HCT116 (cell line): ENCODE measurements at places on chromosomes 2 and 18. TPM values are rescaled to one million over a fixed set of nuclear protein-coding genes. Genes with fewer than 3 reads are reported as not detected.

The TOGARAM2 gene
- 0.76 TPM for total RNA-seq

DNA sequence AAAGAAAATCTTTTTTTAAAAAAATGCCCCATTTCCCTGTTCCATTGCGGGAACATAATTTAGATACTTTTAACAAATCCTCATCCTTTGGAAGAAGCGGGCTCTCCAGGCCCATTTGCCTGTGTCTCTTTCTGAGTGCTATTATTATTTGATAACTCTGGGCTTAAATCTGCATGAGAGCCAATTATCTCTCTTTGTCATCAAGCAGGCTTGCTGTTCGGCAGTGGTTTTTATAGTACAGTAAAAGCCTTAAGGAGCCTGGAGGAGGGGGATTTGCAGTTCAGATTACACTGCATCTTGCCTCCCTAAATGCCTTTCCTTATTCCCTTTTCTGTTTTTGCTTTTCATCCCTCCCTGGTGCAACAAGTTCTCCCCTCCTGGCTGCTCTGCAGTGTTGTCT lies 50.6 kb downstream of the CELF4 start:
- no peak for DNase-seq

DNA sequence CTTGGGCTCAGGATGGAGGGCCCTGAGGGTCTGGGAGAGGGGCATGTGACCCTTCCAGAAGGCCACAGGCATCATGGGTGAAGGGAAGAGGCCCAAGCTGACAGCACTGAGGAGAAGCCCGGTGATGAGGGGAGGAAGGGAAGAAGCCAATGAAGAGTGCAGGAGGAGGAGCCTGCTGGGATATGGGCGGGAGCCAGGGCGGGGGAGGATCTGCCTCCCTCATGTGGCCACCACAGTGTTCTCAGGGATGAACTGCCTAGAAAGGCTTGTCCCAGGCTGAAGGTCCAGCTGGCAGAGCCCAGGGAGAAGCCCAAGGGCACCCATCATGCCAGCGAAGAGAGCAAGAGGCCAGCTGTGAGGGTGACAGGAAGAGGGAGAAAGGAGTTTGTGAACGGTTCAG lies 24.6 kb upstream of the PLB1 start:
- no peak for DNase-seq

- DNase-seq: no peak
Observed at GRCh38 chr2:25215948-25216679, 47.7 kb upstream of the POMC start.

DNA sequence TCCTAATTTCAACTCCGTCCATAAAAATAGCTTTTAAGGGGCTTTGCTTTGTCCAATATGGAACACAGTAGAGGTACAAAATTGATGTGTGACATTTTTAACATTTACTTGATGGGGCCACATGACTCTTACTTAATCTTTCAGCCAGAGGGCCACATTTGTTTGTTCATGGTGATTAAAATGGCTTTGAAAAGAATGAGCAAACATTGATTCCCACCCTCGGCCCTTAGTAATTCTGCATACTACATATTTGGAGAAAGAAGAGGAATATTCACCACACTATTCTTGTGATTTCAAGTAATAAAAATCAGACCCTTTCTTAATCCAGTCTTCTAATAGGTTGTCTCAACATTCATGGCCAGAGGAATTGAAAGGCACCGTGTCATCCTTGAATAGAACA lies 17.5 kb downstream of the ARPC2 start:
- no peak for DNase-seq

- no peak for DNase-seq
Observed at GRCh38 chr2:130736487-130736886, 7.6 kb downstream of the GPR148 start.

DNA sequence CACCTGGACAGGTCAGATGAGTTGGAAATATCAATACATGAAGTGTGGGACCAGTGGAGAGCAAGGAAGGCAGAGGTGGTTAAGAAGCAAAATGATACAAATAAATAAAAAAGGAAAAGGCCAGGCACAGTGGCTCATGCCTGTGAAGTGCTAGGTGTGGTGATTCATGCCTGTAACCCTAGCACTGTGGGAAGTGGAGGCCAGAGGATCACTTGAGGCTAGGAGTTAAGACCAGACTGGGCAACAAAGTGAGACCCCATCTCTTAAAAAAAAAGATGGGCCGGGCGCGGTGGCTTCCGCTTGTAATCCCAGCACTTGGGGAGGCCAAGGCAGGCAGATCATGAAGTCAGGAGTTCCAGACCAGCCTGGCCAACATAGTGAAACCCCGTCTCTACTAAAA lies 2.9 kb downstream of the STON1 start:
- DNase-seq: no peak

The ATIC gene
- total RNA-seq: 173 TPM

DNA sequence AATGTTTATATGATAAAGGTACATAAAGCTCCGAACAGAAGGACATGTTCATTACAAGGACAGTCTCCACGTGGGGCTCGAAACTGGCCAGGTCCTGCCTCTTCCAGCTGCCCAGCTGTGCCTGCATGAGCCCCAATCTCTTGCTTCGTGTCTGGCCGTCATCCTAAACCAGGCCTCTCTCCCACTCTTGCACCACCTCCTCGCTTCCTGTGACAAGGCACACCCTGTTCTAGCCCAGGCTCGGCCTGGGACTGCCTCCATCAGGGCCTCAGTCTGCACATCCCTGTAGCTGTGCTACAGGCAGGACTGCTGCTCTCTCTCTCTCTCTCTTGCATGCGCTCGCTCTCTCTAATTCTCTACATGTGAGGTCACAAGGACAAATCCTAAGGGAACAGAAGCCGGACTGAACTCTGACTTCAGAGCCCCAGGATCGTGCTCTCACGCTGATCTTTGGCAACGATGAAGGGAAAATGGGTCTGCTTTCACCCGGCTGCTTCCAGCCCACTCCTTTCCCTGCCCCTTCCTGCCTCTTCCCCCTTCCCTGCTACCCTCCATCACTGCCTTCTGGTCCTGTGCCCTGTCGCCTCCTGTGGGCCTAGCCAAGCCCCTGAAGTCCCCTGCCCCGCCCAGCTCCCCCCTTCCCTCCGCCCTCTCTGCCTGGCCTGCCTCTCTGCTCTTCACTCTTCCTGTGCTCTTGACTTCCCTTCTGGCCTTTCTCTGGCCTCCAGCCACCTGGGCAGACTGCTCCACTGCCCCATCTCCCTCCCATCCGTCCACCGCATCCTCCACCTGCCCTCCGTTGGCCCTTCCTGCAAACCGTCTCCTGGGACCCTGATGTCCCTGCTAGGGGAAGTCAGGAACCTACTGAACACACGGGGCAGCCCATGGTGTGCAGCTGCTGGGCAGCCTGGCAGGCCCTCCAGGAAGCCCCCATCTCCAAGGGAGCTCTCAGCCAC lies 7.8 kb upstream of the GPR55 start:
- no peak for DNase-seq

The GNLY gene
- total RNA-seq: 0.74 TPM

GRCh38 chr2:178479758-178480226 lies 465 bp upstream of the PLEKHA3 start:
- no peak for DNase-seq

The G6PC2 gene
- total RNA-seq: not detected

DNA sequence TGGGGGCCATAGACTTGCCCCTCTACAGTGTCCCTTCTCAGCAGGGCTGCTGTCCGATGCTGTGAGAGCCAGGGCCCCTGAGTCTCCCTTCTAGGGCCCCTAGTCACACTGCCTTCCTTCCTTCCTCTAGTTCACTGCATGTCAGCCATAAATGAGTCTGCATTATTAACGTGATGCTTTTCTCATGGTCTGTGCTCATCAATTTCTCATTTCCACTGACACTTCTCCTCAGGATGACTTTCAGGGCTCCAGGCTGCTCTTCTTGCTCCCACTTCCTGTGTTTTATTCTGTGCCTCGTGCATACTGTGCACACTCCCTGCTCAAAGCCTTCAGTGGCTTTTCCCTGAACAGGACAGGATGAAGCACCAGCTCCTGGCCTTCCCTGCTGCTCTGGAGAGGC lies 146.5 kb downstream of the FAM210A start:
- no peak for DNase-seq

DNA sequence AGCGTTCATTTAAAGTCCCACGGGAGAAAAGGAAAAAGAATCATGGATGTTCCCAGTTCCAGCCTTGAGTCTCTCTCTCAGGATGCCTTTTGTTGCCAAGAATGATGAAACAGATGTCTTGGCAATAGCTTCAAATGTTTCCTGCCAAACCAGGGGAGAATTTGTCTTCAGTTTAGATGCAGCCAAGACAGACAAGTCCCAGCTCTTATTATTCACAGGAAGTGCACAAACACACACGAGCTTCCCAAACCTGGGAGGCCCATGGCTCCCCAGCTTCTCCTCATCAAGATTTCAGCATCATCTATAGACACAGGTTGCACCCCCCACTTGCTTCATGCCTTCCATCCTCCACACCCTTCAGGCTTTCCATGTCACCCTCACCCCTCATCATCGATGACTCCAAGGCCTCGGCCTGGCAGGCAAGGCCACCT lies 45.9 kb downstream of the HS1BP3 start:
- DNase-seq: no peak

GRCh38 chr2:149715005-149715592 lies 127.5 kb upstream of the MMADHC start:
- DNase-seq: peak; percentile 35

GRCh38 chr2:96773922-96774321 lies 13.2 kb downstream of the CNNM4 start:
- no peak for DNase-seq

The CPLX4 gene
- total RNA-seq: not detected

DNA sequence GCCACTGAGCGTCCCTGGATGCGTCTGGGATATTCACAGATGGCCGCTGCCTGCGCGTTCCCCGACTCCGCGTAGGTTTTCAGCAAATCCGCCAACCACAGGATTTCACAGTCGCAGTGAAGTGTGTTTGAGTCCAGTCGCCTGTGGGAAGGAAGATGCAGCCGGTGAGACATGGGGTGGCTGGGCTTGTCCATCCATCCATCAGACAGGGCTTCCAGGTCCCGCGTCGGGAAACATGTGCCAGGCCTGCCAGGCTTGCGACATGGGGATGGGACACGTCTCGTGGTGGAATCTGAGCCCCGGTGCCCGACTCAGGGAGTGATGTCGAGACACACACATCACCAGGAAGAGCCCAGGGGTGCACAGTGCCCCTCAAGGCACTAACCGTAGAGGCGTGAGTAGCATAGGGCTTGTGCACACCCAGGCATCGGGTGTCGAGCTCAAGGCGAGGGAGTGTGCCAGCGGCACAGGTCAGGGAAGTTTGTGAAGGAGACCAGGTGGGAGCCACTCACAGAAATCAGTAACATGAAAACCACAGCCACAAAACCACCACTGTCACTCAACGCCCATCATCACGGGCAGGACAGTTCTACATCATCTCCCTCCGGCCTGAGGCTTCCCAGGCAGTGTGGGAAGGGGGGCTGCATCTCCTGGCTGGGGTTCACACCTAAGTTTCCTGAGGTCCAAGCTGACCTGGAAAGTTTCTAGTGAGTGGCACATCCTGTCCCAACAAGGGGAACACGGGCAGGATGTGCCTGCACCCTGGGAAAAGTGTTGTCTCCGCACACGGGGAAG lies 63.9 kb downstream of the PXDN start:
- no peak for DNase-seq

DNA sequence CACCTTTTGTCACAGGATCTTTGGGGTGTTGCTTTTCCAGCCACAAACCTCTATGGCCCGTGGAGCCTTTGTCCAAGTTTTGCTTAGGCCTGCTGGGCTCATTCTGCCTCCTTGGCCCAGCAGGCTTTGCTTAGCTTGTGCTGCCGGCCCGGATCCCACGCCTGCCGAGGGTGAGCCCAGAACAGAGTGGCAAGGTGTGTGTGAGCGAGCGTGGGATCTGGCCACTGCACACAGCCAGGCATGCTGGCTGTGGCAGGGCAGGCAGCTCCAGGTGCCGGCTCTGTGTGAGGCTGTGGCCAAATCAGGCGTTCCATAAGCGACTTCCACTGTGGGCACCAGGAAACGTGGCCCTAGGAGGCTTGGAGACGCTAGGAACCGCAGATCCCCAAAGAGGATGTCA lies 97.5 kb downstream of the ATP9B start:
- no peak for DNase-seq

GRCh38 chr2:42913280-42913878 lies 121.0 kb upstream of the HAAO start:
- DNase-seq: no peak

DNA sequence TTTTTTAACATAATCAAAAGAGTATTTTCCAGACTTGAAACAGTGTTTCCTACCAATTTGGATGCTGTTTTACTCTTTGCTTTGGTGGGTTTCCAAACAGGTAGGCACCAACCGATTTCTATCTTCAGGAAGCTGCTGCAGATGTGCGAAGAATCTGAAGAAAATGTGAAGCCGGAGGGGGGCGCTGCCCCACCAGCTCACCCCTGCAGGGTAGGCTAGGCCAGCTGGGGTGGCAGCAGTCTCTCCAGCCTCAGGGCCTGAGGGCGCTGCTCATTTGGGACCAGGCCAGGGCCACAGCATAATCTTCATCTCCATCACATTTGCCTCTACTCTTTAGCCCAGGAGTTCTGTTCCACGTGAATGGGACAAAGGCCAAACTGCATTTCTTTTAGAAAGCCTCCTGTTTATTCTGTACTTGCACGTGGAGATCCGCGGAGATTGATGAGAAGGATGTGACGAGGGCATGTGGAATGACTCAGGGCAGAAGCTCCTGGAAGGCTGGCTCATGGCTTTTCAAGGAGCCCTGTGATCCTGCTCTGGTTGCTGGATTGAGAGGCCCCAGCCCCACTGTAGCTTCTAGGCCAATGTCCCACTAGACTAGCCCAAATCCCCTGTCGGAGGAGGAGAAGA lies 84.2 kb upstream of the FAM136A start:
- DNase-seq: no peak

The DNAJC10 gene
- 80.4 TPM for total RNA-seq

- DNase-seq: no peak
Observed at GRCh38 chr2:210667711-210668110, 111.3 kb downstream of the CPS1 start.

DNA sequence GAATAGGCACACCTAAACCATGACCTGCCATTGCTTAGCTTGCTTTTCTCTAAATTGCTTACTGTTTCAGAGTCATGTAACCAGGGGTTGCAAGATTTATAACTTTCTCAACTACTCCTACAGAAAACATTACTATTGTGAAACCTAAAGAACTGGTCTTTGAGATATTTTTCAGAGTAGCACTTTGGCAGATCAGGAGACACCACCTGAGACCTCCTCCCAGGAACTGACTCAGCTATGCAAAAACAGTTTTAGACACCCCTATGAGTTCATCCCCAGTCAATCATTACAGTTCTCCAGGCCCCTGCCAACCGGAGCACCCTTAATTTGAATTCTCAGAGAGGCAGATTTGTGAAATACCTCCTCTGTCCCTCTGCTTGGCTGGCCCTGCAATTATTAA lies 80.3 kb downstream of the MBOAT2 start:
- DNase-seq: no peak

- DNase-seq: no peak
Observed at GRCh38 chr2:174544802-174545201, 52.8 kb downstream of the WIPF1 start.
